Activated CD8-positive, alpha-beta T cell treated with anti-CD3 and anti-CD28 coated beads, Interleukin-2, amount 10 ng/mL, durations not matched to agents 7 days and 5 days (primary cell): ENCODE measurements at places on chromosomes 1 and 21.

GRCh38 chr1:231550448-231550781, 21.9 kb downstream of the TSNAX start:
- peak; percentile 31 for DNase-seq

GRCh38 chr1:190808035-190808434, 330.4 kb upstream of the BRINP3 start:
- no peak for DNase-seq

GRCh38 chr1:12491656-12492055, 126.4 kb downstream of the DHRS3 start:
- DNase-seq = no peak

- no peak for DNase-seq
Measured at GRCh38 chr1:78090472-78091133, 44.8 kb downstream of the GIPC2 start.

DNA sequence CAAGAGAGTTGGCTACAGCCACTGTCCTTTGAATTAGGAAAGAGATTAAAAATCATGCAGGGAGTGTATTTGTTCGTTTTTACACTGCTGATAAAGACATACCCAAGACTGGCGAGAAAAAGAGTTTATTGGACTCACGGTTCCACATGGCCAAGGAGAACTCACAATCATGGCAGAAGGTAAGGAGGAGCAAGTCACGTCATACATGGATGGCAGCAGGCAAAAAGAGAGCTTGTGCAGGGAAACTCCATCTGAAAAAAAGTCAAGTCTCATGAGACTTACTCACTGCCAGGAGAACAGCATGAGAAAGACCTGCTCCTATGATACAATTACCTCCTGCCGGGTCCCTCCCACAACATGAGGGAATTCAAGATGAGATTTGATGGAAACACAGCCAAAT, 1595.2 kb downstream of the KCNT2 start:
- no peak for DNase-seq

- DNase-seq = no peak
Measured at GRCh38 chr1:109894823-109895719, 15.6 kb upstream of the CSF1 start.

GRCh38 chr1:162538815-162539431, 22.6 kb upstream of the UAP1 start:
- no peak for DNase-seq

DNA sequence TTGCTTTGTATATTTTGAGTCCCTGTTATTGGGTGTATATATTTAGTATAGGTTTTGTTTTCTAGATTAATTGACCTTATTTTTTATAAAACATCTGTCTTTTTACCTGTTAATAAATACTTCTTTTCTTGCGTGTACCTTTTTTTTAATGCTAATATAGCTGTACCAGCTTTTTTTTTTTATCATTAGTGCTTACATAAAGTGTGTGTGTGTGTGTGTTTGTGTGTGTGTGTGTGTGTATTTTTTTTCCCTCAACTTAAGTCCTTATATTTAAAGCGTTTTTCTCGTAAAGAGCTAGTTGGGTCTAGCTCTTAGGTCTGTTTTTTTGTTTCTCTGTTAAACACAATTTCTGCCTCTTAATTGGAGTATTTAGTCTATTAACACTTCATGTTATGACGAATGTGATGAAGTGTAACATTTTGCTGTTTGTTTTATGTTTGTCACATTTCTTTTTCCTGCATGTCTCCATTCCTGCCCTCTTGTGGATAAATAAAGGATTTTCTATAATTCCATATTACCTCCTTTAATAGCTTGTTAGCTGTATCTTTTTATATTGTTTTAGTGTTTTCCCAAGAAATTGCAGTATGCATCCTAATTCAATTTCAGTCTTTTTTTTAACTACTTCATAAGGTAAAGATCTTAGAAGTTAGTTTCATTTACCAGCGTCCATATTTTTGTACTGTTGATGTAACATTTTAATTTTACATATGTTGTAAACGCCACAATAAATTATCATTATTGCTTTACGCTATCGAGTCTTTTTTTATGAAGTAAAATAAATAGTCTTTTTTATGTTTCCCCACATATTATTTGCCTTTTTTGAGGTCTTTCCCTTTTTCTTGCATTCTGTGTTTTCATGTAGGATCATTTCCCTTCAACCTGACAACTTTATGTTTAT, 4.3 kb downstream of the PRMT2 start:
- DNase-seq = no peak

- no peak for DNase-seq
Measured at GRCh38 chr1:103497404-103497803, 28.1 kb upstream of the RNPC3 start.

DNA sequence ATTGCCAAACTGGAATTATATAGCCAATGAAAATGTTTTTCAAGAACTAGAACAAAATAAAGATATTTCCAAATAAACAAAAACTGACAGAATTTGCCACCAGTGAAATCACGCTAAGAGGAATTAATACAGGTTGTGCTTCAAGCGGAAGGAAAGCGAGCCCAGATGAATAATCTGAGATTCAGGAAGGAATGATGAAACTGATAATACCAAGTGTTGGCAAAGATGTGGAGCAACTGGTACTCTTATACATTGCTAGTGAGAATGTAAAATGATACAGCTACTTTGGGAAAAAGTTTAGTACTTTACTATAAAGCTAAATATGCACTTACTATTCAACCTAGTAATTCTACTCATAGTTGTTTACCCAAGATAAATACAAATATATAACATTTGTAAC, 30.8 kb upstream of the GUCA2B start:
- no peak for DNase-seq
